HTR-8/SVneo (cell line): ENCODE measurements at places on chromosomes 16 and 17.

DNA sequence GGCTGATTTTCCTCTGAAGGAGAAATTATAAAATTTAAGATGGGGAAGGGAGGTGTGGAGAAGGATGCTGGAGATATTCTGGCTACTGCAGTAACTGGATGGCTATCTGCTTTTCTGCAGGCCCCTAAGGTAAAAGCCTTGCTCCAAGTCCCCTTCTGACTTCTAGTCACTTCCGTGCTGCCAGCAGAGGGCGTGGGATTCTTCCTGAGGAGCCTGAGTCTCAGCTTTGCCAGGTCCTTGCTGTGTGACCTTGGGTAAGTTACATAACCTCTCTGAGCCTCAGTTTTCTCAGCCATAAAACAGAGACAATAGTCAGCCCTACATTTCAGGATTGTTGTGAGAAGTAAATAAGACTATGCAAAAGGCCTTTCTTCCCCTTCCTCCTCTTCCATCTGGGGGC, 24.3 kb upstream of the TMEM220 start:
- no peak for DNase-seq

DNA sequence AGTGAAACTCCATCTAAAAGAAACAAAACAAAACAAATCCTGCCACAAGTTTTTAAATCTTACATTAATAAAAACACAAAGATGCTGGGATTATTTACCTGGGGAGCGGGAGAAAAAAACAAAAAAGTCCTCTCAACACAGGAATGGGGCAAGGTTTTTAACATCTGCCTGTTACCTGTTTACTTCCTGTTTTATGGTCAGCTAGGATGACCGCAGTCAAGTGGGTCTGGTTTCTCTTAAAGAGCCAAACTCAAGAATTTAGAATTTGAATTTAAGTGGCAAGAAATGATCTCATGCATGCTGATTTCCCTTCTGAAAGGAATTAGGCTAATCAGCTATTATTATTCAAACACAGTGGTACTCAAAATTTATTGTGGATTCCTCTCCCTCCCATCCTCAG, 39.7 kb upstream of the TBC1D3K start:
- DNase-seq: no peak

DNA sequence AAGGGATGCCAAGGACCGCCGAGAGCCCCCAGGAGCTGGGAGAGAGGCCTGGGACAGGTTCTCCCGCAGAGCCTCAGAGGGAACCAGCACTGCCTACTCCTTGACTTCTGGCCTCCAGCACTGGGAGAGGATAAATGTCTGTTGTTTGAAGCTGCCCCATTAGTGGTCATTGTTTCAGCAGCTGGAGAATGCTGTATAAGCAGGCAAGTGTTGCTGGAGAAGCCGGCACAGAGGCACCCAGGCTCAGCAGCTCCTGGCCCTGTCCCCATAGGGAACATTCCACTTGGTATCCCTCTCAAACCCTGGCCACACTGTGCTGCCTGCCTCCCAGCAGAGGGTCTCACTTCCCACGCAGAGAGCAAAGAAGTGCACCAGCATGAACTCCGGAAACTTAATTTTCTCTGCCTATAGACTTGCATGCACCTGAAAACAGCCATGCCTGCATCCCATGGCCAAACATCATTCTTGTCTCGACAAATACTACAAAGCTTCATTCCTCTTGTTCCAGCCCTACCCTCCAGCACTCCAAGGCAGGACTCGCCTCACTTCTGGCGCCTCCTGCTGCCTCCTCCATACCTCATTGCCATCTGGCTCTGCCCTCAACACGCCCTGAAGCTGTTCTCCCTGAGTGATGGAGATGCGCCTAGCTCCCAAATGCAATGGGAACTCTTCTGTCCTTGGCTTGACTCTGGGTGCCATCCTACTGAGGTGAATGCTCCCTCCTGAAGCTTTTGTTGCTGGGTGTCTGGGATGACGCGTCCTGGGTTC, 88.1 kb downstream of the DNAH17 start:
- DNase-seq: no peak

- no peak for DNase-seq
These were observed 11.5 kb downstream of the RPGRIP1L start for GRCh38 chr16:53692146-53692545.

GRCh38 chr17:19386051-19386929, 700 bp downstream of the MFAP4 start:
- peak; percentile 73 for DNase-seq

GRCh38 chr17:42163113-42163512, 8.3 kb upstream of the RAB5C start:
- no peak for DNase-seq

- DNase-seq: no peak
These were observed 1.4 kb upstream of the IL34 start for GRCh38 chr16:70644763-70645597.

- DNase-seq: peak; percentile 92
These were observed 135.4 kb upstream of the CHMP6 start for GRCh38 chr17:80855948-80856862.

- no peak for DNase-seq
These were observed 161.5 kb upstream of the SALL1 start for GRCh38 chr16:51312363-51313150.
